ENCODE measurements at places on chromosomes 7 and 10.

DNA sequence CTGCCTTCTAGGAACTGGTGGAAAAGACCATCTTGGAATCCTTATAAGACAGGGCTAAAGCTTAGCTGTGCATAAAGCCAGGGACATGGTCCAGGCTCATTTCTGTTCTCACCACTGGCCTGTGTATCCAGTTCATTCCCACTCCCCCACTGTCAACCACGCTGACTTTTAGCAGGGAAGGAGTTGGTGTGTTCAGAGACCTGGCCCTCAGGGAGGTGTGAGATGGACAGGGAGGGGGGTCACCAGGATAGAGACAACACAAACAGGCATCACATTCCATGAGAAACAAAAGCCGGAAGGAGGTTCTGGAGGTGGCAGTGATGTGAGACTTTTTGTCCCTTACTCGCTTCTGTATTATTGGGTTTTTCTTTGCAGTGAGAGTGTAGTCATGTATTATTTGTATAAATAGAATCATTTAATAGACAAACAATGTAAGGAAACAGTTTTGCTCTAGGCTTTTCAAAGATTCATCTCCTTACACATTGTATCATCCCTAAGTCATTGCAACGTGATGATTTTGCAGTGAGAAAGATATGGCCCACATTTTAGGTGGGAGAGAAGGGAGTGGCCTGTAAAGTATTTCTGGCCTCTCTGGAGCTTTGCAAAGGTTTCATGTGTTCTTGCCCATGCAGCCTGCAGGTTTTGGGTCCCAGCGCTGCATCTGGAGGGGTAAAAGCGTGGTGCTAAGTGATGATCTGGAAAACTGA is 52.0 kb downstream of the EEPD1 start:
- no peak for DNase-seq

- DNase-seq: no peak
Measured at GRCh38 chr7:129907122-129907736, 45.5 kb downstream of the UBE2H start.

DNA sequence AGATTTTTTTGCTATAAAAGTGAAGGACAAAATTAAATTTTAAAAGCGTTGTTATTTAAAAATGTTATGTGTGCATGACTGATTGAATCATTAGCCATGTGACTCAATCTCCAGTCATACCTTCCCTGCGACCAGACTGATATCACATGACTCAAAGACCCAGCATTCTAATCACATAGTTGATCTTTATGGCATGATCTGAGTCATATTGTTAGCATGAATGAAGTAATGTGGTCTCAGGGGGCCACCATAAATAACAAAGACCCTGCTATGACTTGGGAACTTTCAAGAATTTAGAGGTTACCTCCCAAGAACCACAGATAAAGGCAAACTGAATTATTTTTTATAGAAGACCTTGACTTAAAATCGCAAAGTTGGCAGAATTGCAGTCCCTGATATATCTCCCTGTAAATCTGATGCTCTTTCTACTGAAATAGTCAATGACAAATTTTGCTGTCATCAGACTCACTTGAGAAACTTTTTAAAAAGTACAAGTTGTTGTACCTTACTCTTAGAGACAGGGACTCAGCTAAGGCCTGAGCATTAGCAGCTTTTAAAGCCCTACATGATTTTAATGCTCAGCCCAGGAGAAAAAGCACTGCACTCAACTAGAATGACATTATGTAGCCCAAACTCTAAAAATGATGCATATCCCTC is 717.3 kb downstream of the XPNPEP1 start:
- no peak for DNase-seq

- no peak for DNase-seq
Measured at GRCh38 chr7:70183278-70183677, 585.0 kb downstream of the AUTS2 start.

GRCh38 chr7:135755351-135755753 is 6.7 kb upstream of the FAM180A start:
- no peak for DNase-seq

GRCh38 chr7:99125505-99125865 is 18.4 kb downstream of the SMURF1 start:
- no peak for DNase-seq

DNA sequence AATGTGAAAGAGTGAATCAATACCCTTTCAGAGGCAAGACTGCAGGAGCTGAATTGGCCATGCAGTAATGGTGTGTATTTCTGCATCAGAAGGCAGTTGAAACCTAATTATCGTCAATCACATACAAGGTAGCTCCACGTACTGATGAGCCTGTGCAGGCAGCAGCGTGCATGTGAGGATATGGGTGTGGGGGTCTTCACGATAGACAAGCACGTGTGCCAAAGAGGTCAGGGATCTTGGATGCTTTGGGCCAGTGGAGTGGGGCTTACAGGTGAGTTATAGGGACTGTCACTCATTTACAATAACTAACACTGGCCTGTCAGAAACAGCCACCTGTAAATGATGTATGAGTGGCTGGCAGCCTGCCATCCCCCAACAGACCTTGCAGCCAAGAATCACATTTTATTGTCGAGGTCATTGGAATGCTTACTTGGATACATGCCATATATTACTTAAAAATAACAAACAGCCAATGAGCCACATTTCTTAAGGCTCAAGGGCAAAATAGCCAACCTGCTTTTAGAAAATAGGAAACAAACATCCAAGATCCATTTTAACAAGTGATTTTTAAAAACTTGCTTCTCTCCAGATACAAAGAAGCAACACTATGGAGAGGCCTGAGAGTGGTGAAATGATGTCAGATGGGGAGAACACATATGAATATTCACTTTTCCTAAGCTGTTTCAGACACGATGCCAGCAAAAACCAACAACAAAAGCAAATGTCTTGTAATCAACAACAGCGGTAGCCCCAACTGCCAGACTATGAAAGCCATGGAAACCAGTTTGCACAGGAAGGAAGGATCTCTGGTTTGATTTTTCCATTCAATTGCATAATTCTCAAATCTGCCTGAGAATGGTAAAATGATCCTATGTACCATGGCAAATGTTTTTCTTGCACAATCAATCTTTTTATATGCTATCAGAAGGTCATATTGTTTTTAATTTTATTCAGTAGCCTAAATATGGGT is 210.7 kb downstream of the SKAP2 start:
- no peak for DNase-seq

DNA sequence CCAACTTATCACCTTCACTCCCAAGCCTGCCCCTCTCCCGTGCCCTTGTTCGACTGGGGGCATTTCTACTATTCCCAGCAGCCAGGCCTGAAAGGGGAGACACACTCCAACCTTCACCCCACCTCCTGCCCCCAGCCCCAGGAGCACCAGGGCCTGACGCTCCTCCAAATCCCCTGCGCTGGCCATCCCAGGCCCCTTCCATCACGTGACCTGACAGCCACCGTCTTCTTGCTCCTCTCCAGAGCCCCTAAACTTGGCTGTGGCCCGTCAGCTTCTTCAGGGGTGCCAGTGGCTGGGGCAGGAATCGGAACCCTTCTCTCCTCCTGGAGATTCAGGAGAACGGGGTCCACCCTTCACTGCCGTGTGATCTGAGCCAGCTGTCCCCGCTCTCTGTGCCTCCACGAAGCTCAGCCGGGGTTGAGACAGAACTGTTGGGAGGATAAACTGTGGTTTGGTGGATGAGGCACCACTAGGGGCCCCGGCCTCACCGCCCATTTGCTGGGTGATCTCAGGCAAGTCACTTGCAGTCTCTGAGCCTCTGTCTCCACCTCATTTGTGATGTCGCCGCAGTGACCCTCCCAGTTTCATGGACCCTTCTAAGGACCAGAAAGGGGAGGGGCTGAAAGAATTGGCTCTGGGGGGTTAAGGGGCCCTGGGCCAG is 91.0 kb downstream of the MYL10 start:
- no peak for DNase-seq

DNA sequence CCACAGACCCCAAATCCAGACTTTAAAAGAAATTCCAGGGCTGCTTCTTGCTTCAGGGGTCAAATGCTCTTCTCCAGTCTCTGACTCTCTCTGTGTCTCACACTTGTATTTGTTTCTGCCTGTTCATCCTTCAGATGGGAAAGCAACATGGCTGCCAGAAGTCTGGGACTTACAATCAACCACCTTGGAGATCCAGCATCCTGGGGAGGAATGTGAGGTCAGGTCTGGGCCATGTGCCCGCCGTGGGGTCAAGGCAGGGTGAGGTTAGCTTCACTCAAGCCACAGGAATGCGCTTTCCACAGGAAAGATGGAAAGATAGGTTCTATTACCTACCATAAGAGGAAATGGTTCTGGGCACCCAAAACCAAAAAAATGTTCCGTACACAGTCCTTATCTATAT is 34.3 kb upstream of the NPVF start:
- DNase-seq: no peak

DNA sequence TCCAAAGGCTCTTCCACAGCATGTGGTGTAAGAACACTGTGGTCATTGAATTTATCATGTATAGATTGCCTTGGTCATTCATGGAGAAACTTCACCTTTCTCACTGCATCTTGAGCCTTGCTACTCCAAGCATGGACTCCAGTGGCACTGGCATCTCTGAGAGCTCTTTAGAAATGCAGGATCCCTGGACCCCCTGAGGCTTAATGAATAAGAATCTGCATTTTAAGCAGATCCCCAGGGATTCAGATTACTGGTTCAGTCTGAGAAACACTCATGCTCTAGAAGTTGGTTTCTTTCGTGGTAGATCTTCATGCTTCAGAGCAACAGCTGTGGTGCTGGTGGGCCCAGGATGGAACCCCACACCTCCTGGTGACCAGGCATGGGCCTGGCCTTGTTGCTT is 63.2 kb downstream of the CFAP58 start:
- DNase-seq: no peak

DNA sequence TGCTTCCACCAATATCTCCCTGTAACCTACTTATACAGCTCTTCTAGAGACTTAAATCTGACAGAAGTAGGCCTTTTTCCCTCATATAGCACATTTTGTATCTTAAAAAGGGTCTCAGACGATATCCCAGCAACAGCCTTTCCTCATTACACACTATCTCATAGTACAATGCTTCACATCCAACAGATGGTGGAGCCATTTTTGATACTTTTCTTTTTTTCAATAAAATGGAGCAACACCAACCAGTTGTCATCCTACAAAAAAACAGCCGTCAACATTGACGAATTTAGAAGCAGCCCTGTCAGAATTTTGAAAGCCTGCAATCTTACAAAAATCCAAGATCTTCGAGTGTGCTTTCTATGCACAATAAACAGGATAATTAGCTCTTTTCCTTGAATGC is 145.9 kb upstream of the NEBL start:
- no peak for DNase-seq

DNA sequence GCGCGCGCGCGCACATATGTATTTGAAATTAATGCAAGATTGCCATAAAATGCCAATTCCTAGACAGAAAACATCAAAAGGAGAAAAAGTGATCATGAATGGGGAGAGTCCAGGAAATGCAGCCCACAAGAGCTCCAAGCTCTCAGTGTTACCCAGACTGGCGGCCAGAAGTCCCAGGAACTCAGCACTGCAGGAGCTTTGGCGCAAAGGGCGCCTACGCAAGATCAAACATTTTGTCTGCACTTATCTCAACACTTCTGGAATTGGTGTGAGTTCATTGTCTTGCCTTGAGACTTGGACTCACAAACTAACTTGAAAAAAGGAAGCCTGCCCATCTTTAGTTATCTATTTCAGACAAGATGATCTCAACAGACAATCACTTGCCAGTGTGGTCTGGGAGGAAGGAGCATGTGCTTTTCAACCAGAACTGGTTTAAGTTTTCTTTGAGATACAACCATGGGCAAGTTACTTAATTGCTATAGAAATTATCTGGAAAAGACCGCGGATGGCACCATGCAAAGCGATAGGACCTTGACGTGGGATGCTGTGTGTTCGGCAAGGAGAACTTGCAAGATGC is 77.2 kb downstream of the KIAA1549 start:
- no peak for DNase-seq

- DNase-seq: no peak
Measured at GRCh38 chr7:50369143-50370026, 64.9 kb downstream of the IKZF1 start.

- DNase-seq: no peak
Measured at GRCh38 chr7:39434012-39434411, 132.2 kb upstream of the YAE1 start.

DNA sequence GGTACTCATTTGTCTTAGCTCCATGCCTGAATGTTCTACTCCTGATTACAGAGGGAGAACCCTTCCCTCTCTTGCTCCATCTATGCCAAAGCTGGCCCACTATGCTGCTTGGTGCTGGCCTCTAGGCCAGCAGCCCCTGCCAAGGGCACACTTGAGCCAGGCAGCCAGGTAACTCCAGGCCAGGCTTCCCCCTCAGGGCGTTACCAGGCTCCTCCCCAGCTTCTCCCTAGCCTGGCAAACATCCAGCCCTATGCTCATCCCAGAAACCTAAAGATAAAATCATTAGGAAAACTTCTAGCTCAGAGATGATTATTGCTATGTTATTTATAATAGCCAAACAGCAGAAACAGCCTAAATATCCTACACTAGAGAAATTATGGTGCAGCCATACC is 103.7 kb downstream of the KCNMA1 start:
- DNase-seq: no peak

DNA sequence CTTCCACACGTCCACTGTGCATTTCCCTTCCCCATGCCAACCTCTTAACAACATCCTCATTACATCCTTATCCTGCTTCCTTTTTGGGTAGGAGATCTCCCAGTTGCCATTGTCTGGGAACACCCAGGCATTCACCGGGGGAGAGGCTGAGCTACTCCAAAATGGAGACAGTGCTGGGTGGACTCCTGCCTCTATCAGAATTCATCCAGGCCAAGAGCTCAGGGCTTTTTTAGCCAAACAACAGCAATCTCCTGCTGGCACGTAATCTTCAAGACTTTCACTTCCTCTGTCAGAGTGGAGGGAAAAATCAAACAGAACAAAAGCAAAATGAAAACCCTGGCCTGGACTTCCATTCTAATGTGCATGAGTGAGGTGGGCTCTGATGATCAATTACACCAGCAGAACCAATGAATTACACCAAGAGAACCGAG is 245.0 kb downstream of the PRPF18 start:
- no peak for DNase-seq

DNA sequence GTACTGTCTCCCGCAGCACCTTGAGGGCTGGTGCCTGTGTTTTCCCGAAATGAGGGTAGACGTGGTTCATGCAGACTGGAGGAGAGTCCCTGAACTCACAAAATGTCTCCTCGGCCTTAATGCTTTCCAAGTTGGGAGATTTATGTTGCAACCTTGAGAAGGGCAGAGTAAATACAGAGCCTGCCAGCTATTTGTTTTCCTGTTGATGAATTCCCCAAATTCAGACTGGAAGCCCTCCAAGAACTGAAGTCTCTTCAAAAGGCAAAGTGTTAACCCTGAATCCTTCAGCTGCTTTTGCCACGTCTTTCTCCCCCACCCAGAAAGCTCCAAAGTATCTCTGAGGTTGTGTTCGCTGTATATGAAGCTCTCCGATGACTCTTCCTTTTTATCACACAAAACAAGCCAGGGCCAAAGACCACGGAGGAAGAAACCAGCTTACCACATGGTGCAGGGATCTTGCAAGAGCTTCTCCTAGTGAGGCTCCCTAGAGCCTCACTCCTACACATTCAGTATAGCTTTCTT is 254.7 kb upstream of the NFE2L3 start:
- DNase-seq: no peak

- DNase-seq: no peak
Measured at GRCh38 chr10:94366382-94366781, 3.6 kb upstream of the NOC3L start.
